ENCODE measurements at places on chromosomes 11 and 22. TPM values are rescaled to one million over a fixed set of nuclear protein-coding genes. Genes with fewer than 3 reads are reported as not detected.

- no peak for DNase-seq
Measured at GRCh38 chr22:24584871-24585411, 7.9 kb downstream of the LRRC75B start.

GRCh38 chr11:3158131-3158591 lies 6.9 kb downstream of the OSBPL5 start:
- no peak for DNase-seq

- DNase-seq: no peak
Measured at GRCh38 chr11:2459016-2459725, 14.4 kb downstream of the KCNQ1 start.

DNA sequence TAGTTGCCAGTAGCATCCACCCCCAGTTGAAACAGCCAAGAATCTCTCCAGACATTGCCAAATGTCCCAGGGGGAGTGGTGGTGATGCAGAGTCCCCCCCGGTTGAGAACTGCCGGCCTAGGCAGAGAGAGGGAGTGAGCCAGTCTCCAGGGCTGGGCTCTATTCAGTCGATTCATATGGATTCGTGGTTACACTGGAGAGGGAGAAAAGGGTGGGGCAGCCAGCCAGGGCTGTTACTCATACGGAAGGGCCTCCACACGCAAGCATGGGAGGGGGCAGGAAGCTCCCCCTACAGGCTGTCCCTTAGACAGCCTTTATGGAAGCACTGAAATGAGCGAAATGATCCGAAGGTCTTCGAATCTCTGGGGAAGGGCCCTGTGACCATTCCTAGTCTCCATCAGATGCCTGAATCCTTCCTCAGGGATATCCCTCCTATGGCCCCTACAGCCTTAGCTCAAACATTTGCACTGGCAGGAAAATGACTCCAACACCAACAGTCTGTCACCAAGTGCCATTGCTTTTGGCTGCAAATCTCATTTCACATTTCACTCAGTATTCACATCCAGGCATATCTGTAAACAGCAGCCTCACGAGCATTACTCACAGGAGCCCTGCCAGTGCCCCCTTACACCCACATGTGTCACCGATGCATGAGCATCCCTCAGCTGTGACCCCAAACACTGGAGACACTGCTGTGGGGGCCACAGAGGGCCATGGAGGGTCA lies 18.4 kb upstream of the TLCD5 start:
- no peak for DNase-seq

DNA sequence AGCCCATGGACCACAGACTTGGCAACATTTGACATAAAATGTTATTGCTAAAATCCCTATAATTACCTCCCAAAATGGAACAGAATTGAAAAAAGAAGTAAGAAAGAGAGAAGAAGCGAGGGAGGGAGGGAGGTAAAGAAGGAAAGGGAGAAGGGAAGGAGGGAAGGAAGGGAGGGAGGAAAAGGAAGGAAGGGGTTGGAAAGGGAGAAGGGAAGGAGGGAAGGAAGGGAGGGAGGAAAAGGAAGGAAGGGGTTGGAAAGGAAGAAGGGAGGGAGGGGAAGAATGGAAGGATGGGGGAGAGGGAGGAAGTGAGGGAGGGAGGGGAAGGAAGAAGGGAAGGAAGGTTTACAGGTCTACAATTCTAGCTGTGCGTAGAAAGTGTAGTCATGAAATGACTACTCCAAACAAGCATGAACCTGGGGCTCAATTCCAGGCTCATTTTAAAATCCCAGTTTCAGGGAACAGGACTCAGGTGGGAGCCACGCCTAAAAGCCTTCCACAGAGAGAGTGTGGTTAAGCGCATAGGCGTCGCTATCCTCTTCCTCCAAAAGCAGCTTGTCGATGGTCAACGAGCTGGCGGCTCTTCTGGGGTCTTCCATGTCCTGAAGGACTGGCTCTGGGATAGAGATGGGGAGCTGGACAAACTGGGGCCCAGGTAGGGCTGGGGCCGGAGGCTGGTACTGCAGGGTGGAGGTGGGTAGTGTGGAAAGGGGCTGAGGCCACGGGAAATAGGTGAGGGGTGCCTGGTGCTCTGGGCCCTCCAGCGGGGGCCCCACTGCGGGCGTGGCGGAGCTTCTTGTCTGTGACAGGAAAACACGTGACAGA lies 25.1 kb downstream of the POU2AF1 start:
- no peak for DNase-seq

GRCh38 chr11:26286472-26287066 lies 45.4 kb upstream of the ANO3 start:
- no peak for DNase-seq

DNA sequence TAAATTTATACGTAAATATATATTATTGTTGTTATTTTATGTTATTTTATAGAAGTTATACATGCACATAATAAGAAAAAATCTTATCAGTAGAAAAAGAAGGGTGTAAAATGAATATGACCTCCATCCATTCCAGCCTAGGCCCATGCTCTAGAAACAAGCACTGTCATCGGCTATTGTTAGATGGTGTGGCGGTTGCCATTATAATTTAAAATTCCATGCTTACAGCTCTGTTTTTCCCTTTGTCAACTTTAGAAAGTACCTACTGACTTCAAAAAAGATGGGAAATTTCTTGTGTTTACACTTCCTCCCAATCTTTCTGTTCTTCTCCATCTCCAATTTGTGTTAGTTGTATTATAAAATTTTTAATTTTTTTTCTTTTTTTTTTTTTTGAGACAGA lies 61.9 kb upstream of the RDX start:
- no peak for DNase-seq

GRCh38 chr11:9136741-9137140 lies 45.3 kb upstream of the SCUBE2 start:
- DNase-seq: no peak

DNA sequence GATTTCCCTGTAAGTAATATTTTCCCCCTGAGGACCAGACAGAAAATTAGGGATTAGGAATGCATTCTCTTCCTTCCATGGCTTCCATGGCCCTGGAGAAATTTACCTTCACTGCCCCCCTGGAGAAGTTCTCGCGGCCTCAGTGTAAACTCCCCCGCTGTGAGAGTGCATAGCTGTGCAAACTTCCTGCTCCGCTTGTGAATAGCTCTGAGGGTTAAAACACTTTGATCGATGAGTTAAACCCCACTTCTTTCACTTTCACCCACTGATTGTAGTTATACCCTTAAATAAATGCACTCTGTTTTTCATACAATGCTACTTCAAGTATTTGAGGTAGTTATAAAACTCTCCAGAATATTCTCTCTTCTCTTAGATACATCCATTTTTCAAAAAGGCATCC lies 190.8 kb downstream of the DSCAML1 start:
- no peak for DNase-seq

HBB gene
- not detected for total RNA-seq

GRIA4 gene
- 144 TPM for total RNA-seq

RRP8 gene
- total RNA-seq: 22.5 TPM

ANKK1 gene
- 2.1 TPM for total RNA-seq

IL17REL gene
- 0.31 TPM for total RNA-seq

CLNS1A gene
- 151 TPM for total RNA-seq

SF1 gene
- 536 TPM for total RNA-seq

CASP1 gene
- 2.7 TPM for total RNA-seq
